Stimulated activated CD4-positive, alpha-beta T cell treated with anti-CD3 and anti-CD28 coated beads, TNF-alpha, amount 100 ng/mL, for 24 hours (primary cell): ENCODE measurements at places on chromosomes 5 and 9.

DNA sequence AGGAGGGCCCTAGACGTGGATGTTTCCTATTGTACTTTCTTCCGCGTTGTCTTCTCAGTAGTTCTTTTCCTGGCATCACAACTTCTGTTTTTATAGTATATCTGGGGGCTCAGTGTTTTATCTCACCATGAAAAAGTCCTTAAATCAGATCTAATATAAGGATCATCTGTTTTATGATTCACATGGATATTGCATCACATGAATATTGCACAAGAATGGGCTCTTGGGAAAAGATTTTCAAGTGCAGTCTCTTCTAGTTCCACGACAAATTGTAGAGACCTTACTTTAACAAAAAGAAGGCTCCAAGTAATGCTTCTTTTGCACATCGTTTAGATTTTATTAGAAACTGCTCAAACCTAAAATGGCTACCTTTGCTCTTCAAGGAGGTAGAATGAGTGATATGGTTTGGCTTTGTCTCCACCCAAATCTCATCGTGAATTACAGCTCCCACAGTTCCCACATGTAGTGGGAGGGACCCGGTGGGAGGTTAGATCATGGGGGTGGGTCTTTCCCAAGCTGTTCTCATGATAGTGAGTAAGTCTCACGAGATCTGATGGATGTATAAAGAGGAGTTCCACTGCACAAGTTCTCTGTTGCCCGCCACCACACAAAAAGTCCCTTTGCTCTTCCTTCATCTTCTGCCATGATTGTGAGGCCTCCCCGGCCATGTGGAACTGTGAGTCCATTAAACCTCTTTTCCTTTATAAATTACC is 53.7 kb upstream of the FAM120A start:
- no peak for DNase-seq

GRCh38 chr9:88875400-88876120 is 115.7 kb upstream of the S1PR3 start:
- DNase-seq: no peak

- no peak for DNase-seq
Measured at GRCh38 chr5:149811453-149811852, 81.3 kb downstream of the PPARGC1B start.

DNA sequence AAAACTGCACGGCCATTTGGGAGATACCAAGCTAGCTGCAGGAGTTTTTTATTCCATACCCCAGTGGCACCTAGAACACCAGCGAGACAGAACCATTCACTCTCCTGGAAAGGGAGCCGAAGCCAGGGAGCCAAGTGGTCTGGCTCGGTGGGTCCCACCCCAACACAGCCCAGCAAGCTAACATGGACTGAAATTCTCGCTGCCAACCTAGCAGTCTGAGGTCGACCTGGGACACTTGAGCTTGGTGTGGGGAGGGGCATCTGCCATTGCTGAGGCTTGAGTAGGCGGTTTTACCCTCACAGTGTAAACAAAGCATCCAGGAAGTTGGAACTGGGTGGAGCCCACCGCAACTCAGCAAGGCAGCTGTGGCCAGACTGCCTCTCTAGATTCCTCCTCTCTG is 108.9 kb upstream of the CHD1 start:
- DNase-seq: no peak

- peak; percentile 25 for DNase-seq
Measured at GRCh38 chr9:32378496-32378895, 5.9 kb upstream of the ACO1 start.

- DNase-seq: no peak
Measured at GRCh38 chr9:16069671-16070454, 517.0 kb downstream of the CCDC171 start.

DNA sequence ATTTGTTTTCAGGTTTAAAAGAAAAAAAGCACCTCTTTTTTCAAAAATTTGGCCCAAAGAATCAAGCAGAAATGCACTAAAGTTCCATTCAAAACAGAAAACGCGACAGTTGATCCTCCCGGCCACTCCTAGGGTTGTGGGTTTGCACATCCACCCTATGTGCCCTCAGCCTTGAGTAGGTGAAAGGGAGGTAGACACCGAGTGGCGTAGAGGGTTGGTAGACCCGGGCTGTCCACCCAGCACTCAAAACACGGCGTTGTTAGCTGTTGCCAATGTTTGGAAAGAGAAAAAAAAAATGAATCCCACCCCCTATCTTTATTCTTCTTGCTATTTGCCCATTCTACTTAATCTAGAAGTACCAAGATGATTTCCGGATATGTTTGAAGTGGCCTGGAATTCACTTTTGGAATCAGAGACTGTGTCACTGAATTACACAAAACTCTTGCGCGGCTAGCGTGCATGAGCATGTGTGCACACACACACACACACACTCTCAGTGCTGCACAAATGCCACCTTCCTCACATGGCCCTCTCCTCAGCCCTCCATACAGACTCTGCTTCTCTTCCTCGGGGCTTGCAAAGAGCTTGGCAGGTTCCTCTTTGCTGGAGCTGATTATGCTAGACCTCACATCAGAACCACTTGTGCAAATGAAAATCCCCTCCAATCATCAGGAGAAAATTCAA is 110.2 kb upstream of the HAND1 start:
- no peak for DNase-seq

DNA sequence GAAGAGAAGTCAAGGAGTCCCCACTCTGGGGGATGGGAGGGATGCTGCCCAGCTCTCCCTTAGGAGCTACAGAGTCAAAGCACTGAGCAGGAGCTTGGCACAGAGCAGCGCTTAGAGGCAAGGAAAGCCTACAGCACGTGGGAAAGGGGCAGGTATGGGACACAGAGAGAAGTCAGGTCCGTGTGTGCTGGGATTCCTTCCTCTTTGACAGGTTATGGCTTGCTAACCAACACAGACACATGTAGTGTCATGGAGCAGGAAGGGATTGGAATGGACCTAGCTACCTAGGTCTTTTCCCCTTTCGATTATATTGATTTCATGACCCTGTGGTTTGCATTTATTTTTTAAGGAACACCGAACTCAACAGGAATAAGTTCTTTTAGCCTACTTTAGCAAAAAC is 208.5 kb upstream of the TUT7 start:
- DNase-seq: no peak

DNA sequence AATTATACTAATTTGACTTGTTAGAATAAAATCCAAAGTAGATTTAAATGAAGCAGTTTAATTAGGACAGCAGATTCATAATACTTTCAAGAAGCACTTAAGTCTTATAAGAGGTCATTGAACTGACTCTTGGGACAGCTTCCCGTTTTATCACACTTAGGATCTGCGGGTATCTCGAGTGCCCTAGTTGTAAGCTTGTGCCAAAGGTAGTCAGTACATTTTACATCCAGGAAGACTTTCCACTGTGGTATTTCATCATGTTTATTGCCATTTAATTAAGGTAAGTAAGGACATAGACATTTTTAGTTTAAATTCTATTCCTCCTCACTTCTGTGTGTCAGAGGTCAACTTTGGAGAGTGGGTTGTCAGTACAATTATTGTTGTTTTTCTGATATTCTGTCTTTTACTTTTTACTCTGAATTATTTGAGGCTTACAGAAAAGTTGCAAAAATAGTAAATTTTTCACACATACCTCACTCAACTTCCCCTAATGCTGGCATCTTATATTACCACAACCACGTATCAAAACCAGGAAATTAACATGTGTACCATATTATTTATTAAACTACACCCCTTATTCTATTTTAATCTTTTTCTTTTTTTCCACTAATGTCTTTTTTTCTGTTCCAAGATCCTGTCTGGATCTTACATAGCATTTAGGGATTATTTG is 7.5 kb upstream of the ZNF367 start:
- DNase-seq: no peak

- DNase-seq: no peak
Measured at GRCh38 chr9:94802793-94803192, 76.3 kb downstream of the AOPEP start.

GRCh38 chr5:112116371-112116770 is 302.7 kb downstream of the EPB41L4A start:
- no peak for DNase-seq

DNA sequence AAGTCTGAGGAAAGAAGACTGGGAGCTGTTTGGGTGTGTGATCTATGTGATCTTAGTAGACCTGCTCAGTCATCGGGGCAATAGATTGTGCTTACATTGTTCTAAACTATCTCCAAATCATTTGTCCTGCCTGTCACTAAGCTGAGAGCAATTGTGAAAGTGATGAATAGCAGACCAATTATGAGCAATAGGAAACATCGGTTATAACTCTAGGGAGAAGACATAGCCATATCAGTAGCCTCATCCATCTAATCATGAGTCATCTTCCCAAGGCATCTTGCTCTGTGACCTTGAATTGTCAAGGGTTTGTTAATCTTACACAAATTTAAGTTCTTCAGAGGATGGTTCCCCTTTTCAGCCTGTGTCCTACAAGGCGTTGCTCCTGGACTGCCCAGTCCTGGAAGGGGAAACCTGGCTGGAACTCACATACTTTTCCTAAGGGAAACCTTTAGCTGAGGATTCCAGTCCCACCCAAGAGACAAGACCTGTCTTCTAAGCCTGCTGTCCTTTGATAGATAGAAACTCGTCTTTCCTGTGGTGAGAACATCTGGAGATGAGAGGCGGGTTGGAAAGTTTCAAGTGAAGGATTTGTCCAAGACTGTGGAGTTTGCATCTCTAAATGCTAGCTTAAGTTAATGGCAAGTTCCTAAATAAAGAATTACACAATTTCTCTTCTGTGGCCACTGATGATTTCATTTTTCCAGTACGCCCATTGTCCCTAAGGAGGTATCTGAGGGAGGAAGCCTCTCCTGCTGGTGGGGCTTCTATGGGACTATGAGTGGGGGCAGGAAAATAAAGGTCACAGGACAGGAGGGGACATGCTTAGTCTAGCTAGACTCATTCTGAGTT is 53.9 kb upstream of the TRIM32 start:
- DNase-seq: no peak

DNA sequence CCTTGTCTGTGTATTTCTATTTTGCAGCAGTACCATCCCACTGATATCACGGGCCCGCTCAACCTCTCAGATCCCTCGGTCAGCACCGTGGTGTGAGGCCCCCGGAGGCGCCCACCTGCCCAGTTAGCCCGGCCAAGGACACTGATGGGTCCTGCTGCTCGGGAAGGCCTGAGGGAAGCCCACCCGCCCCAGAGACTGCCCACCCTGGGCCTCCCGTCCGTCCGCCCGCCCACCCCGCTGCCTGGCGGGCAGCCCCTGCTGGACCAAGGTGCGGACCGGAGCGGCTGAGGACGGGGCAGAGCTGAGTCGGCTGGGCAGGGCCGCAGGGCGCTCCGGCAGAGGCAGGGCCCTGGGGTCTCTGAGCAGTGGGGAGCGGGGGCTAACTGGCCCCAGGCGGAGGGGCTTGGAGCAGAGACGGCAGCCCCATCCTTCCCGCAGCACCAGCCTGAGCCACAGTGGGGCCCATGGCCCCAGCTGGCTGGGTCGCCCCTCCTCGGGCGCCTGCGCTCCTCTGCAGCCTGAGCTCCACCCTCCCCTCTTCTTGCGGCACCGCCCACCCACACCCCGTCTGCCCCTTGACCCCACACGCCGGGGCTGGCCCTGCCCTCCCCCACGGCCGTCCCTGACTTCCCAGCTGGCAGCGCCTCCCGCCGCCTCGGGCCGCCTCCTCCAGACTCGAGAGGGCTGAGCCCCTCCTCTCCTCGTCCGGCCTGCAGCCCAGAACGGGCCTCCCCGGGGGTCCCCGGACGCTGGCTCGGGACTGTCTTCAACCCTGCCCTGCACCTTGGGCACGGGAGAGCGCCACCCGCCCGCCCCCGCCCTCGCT is 1.9 kb downstream of the LRRC26 start:
- no peak for DNase-seq

- DNase-seq: no peak
Measured at GRCh38 chr5:58149746-58150145, 310.1 kb downstream of the PLK2 start.

DNA sequence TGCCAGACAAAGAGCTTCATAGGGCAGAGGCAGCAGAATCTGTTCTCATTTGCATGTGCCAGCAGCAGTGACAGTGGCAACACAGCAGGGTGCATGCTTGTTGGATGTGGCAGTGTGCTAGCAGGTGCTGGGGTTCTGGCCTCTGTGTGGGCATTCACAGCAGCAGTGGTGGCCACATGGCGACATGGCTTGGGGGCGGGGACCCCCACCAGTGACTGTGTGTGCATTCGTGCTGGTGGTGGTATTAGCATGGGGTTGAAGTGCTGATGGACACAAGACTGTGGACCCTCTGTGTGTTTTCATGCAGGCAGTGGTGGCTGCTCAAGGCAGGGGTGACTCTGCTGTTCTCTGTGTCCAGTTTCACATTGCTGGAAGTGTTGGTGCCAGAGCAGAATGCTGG is 183.2 kb upstream of the PDE4D start:
- DNase-seq: no peak

- DNase-seq: no peak
Measured at GRCh38 chr5:127621601-127622325, 27.1 kb upstream of the CTXN3 start.
